ENCODE measurements at places on chromosomes 2 and 18.

GRCh38 chr2:53785366-53785765 is 1.4 kb downstream of the ASB3 start:
- DNase-seq: no peak

DNA sequence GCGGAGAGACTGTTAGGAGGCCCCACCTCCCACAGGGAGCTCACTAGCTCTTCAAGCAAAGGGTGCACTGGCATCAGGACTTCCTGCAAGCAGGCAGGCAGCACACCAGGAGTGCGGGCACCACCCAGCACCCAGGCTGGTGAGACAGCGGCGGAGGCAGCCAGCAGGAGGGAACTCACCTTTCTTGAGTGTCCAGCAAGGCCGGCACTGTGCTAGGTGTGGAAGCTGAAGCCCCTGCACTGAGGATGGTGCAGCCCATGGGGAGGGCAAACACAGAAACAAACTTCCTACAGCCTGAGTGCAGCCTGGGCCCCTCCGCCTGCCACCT is 100.7 kb upstream of the ID2 start:
- no peak for DNase-seq

DNA sequence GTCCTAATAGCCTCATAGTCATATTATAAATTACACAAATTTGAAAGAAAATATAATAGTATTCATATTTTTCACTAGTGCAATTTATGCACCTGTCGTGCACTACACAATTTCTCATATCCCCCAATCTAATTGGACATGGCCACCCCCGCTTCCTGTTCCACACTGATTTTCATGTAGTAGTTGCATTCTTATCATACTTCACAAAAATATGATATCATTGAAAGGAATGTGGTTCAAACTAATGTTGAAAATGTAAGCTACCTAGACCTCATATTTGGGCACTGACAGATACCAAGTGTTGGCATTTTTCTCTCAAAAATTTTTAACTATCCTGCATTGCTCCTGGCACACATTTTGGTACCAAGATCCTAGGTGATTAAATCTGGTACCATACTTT is 985.5 kb upstream of the POU3F3 start:
- DNase-seq: no peak

GRCh38 chr18:75087119-75088020 is 121.6 kb downstream of the PTGR3 start:
- DNase-seq: no peak

- no peak for DNase-seq
Observed at GRCh38 chr2:69241093-69241492, 145.9 kb downstream of the GFPT1 start.

- DNase-seq: no peak
Observed at GRCh38 chr2:212488611-212489010, 50.0 kb downstream of the ERBB4 start.

- DNase-seq: no peak
Observed at GRCh38 chr2:226618875-226619605, 180.6 kb downstream of the IRS1 start.

DNA sequence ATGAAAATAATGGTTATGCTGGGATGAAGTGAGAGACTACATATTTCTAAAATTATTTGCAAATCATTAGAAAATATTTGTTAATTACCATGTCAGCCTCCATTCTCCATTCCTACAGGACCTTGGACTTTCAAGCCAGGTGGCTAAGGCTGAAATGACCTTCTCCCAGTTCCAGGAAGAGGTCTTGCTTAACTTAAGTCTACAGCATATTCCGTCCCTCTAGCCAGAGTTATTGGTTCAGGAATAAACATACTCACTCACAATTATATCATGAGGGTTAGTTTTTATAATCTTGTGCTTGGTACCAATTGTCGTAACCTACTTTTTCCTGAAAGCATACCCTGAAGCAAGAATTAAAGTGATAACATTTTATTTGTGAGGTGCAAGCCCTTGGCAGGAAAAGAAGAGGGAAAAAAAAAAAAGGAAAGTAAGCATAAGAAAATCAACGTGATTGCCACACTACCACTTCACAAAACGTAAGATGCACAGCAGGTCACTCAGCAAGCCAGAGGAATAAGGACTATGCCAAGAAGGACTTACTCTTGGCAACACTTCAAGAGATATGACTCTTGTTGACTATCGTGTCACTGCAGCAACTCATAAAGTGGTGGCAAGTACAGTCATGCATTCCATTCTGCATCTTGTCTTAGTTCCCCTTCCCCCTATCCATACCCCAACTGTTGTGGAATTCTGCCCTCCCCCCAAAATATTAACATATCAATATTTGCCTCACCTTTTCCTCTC is 479.1 kb downstream of the MBD2 start:
- no peak for DNase-seq

- no peak for DNase-seq
Observed at GRCh38 chr2:43425659-43426058, 170.2 kb downstream of the THADA start.

GRCh38 chr2:71908798-71909197 is 238.9 kb downstream of the CYP26B1 start:
- no peak for DNase-seq

DNA sequence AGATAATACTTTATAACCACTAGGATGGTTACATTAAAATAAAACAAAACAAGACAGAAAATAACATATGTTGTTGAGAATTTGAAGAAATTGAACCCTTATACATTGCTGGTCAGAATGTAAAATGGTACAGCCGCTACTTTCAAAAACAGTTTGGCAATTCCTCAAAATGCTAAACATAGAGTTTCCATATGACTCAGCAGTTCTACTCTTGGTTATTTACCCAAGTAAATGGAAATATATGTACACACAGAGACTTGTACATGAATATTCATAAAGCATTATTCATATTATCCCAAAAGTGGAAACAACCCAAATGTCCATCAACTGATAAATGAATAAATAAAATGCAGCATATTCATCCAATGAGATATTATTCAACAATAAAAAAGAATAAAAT is 92.5 kb upstream of the LRATD1 start:
- DNase-seq: no peak

DNA sequence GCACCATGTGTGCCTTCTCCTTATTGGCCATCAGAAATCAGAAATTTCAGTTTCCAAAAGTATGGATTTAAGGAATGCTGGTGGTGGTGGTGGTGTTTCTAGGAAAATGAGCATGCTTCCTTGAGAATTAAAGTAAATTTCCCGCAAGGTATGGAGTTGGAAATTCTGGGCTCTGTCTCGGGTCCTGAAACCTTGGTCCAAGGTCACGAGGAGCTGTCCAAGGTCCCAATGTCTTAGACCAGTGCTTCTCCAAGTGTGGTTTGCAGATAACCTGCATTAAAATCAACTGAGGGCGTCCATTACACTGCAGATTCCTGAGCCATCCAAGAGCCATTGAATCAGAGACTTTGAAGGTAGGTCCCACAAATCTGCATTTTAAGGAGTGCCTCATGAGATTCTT is 210.9 kb upstream of the PKDCC start:
- no peak for DNase-seq

- DNase-seq: no peak
Observed at GRCh38 chr2:28101892-28102291, 211.4 kb downstream of the BABAM2 start.

GRCh38 chr18:34493566-34494358 is 216.3 kb upstream of the DTNA start:
- peak; percentile 21 for DNase-seq

DNA sequence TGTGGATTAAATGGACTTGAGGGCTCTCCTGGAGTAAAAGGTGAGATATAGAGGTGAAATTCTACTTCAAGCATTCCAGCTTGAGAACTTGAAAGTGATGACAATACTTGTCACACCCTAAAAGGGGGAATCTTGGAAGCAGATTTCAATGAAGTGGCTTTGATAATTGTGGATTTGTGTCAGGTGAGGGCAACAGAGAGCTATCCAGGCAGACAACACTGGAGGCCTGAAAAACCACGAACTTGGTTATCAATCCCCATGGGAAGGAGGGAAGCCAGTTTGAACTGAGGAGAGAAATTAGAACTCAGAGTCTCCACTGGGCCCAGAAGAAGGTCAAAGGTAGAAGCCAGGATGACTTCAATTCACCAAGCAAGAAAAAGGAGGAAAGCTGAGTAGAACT is 263.9 kb downstream of the FIGN start:
- DNase-seq: no peak

DNA sequence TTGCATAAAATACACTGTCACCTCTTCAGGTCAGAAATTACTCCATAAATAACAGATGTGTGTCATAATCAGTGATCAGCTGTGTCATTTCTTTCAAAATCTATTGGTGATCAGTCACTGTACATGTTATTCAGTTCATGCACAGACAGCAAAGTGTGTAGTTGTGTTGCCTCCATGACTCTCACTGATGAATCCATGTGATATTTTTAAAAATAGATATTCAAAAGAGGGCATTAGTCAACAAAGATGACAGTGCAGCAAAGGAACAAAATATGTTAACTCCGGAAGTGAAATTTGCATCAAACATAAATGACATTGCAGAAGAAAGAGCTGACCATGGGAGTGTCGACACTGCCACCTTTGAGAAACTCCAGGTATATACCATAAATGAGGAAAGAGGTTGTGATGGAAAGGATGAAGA is 17.1 kb upstream of the MCM6 start:
- no peak for DNase-seq

GRCh38 chr2:26363323-26363722 is 16.7 kb upstream of the ADGRF3 start:
- DNase-seq: no peak

Data from dorsolateral prefrontal cortex (tissue), 122 donors.